ENCODE measurements at places on chromosomes 13 and 19.

GRCh38 chr13:94776956-94777355 lies 64.6 kb upstream of the SOX21 start:
- no peak for DNase-seq

GRCh38 chr13:31020996-31021395 lies 88.5 kb downstream of the TEX26 start:
- DNase-seq = no peak

DNA sequence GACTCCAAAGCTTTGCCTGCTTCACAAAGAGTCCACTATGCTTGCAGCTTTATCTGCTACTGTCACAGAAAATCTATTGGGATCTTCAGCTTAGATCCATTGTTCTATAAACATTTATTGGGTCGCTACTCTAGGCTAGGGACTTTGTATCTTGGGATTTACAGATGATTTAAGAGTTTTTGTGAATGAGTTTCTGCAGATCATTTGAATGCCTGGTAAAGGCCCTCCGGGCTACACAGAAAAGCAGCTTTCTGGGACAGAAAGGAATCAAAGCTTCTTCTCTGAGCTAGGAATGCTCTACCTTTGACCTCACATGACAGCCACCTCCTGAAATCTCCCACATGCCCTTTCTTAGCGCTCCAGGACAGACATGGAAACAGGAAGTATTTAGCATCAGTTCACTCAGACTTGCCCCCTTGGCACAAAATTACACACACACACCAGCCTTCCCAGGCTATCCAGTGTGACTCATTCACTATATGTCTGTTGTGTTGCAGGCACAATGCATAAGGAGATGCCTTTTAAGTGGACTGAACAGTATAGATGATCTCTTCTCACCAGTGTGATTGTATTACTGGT lies 492.4 kb downstream of the DACH1 start:
- no peak for DNase-seq

GRCh38 chr13:111469916-111470506 lies 149.6 kb downstream of the TEX29 start:
- no peak for DNase-seq

- no peak for DNase-seq
Measured at GRCh38 chr19:30862876-30863275, 486.4 kb downstream of the TSHZ3 start.

GRCh38 chr19:13748169-13748828 lies 16.0 kb upstream of the MRI1 start:
- DNase-seq = peak; percentile 35

GRCh38 chr19:49640113-49640898 lies at the start of gene RRAS:
RRAS (minus strand) TSS chr19:49640143; CDS start chr19:49640098, 45 bp downstream.
- DNase-seq = peak; percentile 100

DNA sequence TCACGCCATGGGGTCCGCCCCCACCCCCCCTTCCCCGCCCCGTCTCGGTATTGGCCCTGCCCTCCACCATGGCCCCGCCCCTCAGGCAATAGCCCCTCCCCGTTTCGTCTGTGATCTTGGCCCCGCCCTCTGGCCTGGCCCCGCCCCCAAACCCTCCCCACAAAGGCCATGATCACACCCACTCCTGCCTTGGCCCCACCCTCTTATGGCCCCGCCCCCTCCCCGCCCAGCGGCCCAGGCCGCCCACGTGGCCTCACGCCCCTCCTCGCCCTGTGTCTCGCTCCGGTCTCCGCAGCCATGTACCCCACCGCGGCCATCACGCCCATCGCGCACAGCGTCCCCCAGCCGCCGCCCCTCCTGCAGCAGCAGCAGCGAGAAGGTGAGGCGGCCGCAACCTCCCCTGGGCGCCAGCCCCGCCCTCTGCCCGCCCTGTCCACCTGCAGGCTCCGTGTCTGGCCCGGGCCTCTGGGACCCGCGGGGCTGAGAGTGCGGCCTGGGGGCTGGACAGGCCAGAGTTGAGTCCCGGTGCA lies 61.3 kb downstream of the CELF5 start:
- no peak for DNase-seq

- no peak for DNase-seq
Measured at GRCh38 chr19:19461671-19462622, 53.4 kb downstream of the TSSK6 start.

- no peak for DNase-seq
Measured at GRCh38 chr13:96862999-96863398, 131.3 kb downstream of the OXGR1 start.

GRCh38 chr13:53703371-53704080 lies 674.9 kb downstream of the OLFM4 start:
- no peak for DNase-seq

DNA sequence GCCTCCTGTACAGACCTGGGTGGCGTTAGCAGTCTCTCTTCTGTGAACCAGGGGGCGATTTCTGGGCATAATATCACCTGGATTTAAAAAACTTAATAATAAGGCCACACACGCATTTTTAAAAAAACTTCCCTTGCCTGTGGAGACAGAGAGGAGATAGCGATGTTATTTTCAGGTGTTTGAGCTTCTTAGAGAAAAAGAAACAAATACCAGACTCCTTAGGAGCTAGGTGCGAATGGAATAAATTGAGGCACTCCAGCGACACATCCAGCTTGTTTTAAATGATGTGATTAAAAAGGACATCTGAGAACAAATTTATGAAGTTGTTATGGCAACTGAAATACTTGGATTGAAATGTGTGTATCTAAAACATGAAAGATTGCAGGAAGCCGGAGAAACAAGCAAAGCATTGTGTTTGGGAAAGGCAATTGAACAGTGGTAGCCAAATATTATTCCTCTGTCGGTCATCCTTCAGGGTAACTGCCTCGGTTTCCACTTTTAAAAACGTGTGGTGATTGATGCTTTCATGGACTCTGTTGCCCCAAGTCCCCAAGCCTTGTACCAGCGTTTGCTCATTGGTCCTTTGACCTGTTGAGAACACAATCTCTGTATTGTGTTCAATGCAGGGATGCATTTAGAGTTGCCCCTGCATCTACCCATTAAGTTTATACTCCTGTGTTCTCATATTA lies 158.7 kb downstream of the TM9SF2 start:
- no peak for DNase-seq

- no peak for DNase-seq
Measured at GRCh38 chr19:16627928-16628182, 149 bp downstream of the MED26 start.

- DNase-seq = no peak
Measured at GRCh38 chr19:2511991-2512390, 36.1 kb downstream of the GADD45B start.

- DNase-seq = peak; percentile 78
Measured at GRCh38 chr19:10339380-10339960, at the start of gene ICAM3. ICAM3 (minus strand) TSS chr19:10339624; CDS start chr19:10339614, 10 bp downstream.

- peak; percentile 6 for DNase-seq
Measured at GRCh38 chr19:44051650-44052402, at the start of gene ZNF223. ZNF223 (plus strand) TSS chr19:44052036; CDS start chr19:44055177, 3,141 bp downstream.

GRCh38 chr19:3403489-3404323 lies 37.3 kb downstream of the NFIC start:
- no peak for DNase-seq

DNA sequence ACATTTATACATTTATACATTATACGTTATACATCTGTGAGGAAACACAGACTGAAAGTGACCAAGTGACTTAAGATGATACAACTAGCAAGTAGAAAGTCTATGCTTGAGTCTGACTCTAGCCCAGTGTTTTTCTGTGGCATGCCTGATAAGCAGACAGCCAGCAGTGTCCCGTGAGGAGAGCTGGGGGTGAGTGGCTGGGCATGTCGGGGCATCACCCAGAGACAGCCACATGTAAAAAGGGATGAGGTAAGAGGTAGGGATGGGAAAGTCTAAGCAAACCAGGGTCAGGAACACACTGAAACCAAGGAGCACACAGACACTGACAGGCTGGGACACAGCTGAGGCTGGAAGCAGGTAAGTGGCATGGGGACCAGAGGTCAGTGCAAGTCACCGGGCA lies 333.2 kb downstream of the FOXO1 start:
- DNase-seq = no peak

GRCh38 chr19:16821081-16821480 lies 8.1 kb upstream of the SIN3B start:
- no peak for DNase-seq

GRCh38 chr19:571566-571974 lies 826 bp upstream of the BSG start:
- DNase-seq = peak; percentile 39

Measured in activated CD4-positive, alpha-beta T cell treated with anti-CD3 and anti-CD28 coated beads, Interleukin-2, amount 50 U/mL, for 16 hours (primary cell).